ENCODE measurements at places on chromosomes 5 and 9. TPM values are rescaled to one million over a fixed set of nuclear protein-coding genes. Genes with fewer than 3 reads are reported as not detected.

Gene CDKN2B-AS1
- total RNA-seq = 3.9 TPM

Gene KCNMB1
- total RNA-seq = not detected

Gene FOXD4L4
- 0.20 TPM for total RNA-seq

Gene MYMK
- total RNA-seq = not detected

Gene HRCT1
- total RNA-seq = 0.45 TPM

Gene SLC6A3
- total RNA-seq = not detected

Gene PCDHB8
- total RNA-seq = 0.55 TPM

Gene FOXD4L6
- total RNA-seq = 0.10 TPM

Gene PCAT7
- total RNA-seq = 1.0 TPM

Gene CCL28
- 26.6 TPM for total RNA-seq

Gene TRIM23
- total RNA-seq = 23.9 TPM

Gene SLC6A18
- total RNA-seq = not detected

Gene PKD2L2
- total RNA-seq = not detected

Gene IFNK
- total RNA-seq = not detected

Gene PHF19
- total RNA-seq = 8.0 TPM

Gene SUSD3
- 5.1 TPM for total RNA-seq

Gene LTC4S
- 0.80 TPM for total RNA-seq

Gene SPINK6
- total RNA-seq = not detected

Gene TLE1
- 66.2 TPM for total RNA-seq

Gene SLC2A6
- total RNA-seq = 60.1 TPM

Gene PCDHGA11
- total RNA-seq = 1.4 TPM

Gene ENTREP1
- total RNA-seq = 1.0 TPM

Gene PCDHGC5
- total RNA-seq = 0.17 TPM

Gene ANKRD34B
- total RNA-seq = 4.4 TPM

Gene COL23A1
- total RNA-seq = 0.40 TPM

Gene TCOF1
- 11.6 TPM for total RNA-seq

Gene GAS1
- 0.65 TPM for total RNA-seq

Gene RMRP
- 14,792 TPM for total RNA-seq

Gene IGIP
- total RNA-seq = 17.2 TPM

Gene NINJ1
- total RNA-seq = 35.1 TPM

Gene INSYN2B
- 1.5 TPM for total RNA-seq

Gene KIF20A
- total RNA-seq = 17.9 TPM

Gene BTNL8
- total RNA-seq = 0.35 TPM

Gene SPACA9
- 6.5 TPM for total RNA-seq

Gene FBN2
- 24.5 TPM for total RNA-seq

Gene LCN1
- total RNA-seq = not detected

Gene AIF1L
- 450 TPM for total RNA-seq
